ENCODE measurements at places on chromosomes 4 and X.

DNA sequence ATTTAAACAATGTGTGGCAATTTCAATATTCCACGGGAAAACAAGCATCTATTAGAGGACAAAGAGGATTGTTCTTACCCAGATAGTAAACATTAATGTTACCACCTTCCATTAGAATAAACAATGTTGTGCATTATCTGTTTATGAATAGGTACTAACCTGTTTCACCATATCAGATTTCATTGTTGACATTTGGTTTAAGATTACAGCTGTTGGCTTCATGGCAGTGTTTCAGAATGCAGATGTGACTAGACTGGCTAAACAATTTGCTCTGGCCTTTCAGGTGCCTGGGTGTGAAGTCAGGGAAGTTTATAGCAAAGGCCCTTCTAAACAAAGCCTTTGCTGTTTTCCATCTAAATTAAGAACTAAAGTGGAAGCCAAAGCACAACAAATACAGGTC is 464.7 kb upstream of the FAM47C start:
- no peak for DNase-seq

GRCh38 chr4:169342906-169343564 is 72.3 kb upstream of the SH3RF1 start:
- DNase-seq: no peak

DNA sequence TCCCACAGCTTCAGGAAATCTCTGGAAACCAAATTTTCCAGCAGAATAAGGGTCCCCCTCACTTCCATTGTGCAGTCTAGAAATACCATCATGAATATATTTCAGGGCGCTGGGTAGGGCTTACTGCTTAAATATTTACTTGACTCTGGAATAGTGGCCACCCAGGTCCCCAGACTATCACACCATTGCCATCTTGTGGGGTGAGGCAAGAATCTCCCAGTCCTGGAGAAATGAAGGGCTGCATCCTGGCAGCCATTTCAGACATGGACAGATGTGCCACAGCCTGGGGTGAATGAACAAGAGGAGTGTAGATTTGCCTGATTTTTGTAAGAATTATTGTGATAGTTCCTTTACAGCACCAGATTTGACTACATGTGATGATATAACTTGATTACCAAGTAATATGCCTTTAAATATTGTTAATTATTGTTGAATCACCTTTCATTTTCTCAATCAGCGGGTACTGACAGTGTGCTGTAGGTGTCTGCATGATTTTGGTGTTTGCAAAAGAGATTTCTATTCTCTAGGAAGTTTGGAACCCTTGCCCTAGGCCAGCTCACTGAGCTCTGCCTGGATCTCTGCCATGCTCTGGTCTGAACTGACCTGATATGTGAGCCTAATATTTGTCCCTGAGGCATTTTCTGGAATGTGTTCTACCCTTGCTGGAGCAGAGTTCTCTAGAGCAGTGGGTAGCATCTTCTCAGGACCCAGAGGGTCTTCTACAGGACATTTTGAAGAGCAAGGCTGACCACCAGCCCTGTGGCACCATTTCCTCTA is 183.4 kb downstream of the KIT start:
- peak; percentile 47 for DNase-seq

GRCh38 chr4:3367866-3368265 is 73.9 kb upstream of the HGFAC start:
- DNase-seq: no peak

DNA sequence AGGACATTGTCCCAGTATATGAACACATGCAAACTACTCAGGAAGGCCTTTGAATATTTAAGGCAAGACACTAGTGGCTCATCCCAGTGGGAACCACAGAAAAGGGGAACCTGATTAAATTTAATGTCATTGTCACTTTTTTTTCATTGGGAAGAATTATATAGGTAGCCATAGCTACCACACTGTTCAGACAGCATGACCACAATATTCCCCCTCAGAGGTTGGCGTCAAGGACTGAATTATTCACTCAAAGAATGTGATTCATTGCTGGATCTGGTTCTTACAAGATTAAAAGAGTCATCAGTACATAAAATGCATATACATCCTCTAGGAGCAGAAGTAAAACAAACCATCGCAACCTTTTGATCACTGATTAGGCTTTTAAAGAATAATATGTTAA is 92.0 kb upstream of the SMARCAD1 start:
- no peak for DNase-seq

DNA sequence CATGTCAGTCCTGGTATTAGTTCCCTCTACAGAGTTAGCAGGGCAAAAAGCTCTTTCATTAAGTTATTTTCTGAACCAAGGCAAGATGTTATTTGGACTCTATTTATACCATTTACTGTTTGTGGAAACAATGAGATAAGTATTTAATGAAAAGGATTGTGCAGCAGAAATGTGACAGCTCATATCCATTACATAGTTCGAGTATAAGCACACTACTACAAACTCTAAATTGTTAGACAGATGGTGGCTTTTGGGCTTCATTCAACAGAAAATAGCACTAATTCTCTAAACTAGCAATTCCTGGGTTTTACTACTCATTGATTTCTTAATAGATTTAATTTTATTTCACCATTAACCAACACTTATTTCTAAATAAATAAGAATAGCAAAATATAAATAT is 95.2 kb upstream of the ANK2 start:
- DNase-seq: no peak

- DNase-seq: no peak
These were observed 397.4 kb upstream of the ZFP42 start for GRCh38 chr4:187598196-187598595.

DNA sequence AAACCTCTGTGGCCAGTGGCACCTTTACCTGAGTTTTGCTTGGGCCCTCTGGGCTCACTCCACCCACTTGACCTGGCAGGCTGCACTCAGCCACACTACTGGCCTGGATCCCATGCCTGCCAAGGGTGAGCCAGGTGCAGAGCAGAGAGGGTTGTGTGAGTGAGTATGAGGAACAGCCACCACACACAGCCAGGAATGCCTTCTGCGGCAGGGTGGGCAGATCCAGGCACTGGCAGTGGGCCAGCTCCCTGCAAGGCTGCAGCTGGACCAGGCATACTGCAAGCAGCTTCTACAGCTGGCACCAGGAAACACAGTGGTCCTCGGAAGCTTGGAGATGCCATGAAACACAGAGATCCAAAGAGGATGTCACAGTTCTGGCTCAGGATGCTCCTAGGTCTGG is 570.1 kb upstream of the ACTRT1 start:
- no peak for DNase-seq

DNA sequence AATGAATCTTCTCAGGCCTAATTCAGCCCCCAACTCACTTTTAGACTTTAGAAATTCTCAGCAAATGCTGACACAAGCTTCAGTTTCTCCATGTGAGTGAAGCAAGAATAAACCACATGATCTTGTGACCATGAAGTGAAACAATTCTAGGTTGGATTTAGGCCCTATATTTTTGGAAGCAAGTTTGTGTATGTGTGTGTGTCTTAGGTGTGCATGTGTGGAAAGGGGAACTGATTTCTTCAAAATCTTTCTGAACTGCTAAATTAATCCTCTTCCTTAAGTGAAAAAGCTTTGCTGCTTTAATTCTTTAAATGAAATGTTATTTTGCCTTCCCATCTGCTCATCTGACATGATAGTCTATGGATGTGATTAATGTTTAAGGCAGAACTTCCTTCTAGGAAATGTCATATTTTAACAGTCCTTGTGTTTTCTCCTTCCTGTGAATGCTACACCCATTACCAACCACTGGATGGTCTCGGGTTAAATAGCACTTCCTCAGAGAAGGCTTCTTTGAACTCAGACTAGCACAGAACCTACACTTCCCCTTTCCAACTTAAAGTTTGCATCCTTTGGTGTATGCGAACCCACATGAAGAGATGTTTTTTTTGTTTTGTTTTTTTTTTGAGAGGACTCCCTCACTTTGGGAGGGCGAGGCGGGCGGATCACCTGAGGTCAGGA is 1.2 kb upstream of the TMEM144 start:
- no peak for DNase-seq

GRCh38 chr4:44544158-44544557 is 95.5 kb upstream of the KCTD8 start:
- DNase-seq: no peak

- DNase-seq: no peak
These were observed 1276.1 kb downstream of the PCDH7 start for GRCh38 chr4:31995943-31996901.

GRCh38 chr4:90112715-90113114 is 14.5 kb upstream of the CCSER1 start:
- no peak for DNase-seq

DNA sequence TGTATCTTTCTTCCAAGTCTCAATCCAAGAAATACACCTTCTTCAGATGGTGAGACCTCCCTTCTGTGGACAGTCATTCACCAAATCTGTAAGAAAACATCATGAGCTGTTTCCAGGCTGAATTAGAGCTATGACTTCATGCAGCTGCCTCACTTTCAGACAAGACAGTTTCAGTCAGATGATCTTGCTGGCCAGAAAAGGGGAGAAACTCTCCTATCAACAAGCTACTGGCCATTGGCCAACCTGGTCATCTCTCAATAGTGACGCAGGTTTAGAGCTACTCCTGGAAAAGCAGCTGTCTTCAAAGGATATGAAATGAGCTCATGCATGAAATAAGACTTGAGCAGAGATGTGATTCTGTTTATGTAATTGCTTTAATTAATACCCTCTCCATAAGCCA is 69.6 kb upstream of the NDP start:
- no peak for DNase-seq

- DNase-seq: no peak
These were observed 133.4 kb downstream of the OPHN1 start for GRCh38 chrX:68299898-68300297.

- DNase-seq: no peak
These were observed 16.3 kb upstream of the NEUROG2 start for GRCh38 chr4:112532267-112532666.

GRCh38 chr4:188647820-188648370 is 508.7 kb downstream of the TRIML1 start:
- DNase-seq: no peak

- peak; percentile 89 for DNase-seq
These were observed 1.7 kb upstream of the SPARCL1 start for GRCh38 chr4:87530868-87531267.

DNA sequence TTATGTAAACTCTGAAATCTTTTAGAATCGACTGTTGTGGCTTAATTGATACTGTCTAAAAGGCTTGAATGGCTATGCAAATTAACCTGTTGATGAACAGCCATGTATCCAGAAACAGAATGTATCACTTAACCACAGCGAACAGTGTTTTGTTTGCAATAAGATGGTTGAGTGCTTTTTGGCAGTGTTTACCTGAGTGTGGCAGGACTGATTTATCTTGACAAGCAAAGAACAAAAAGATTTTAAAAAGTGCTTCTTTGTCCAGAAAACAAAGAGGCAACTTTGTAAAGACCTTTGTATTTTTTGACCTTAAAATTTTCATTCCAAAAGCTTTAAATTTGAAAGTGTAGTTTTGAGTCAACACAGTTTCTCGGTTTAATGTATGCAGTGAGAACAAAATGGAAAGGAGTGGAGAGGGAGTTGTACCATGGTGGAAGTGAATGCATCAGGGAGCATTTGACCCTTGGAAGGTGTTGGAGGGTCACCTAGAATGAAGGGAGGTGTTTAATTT is 18.0 kb downstream of the ARHGAP10 start:
- no peak for DNase-seq

DNA sequence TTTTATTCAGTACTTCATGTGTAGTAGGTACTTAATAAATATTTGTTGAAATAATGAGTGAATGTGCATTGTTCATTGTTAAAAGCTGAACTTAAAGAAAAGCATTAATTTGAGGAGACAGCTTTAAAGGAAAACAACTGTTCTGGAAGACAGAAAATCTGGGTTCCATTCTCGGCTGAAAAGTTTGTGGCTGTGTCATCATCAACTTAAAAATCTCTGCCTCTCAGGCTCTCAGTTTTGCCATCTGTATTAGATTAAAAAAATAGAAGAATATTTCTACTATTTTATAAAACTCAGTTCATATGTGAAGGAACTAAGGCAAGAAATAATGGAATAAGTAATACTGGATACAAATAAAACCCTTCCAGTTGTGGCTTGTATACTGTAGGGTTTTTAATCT is 62.5 kb downstream of the FSTL5 start:
- no peak for DNase-seq

DNA sequence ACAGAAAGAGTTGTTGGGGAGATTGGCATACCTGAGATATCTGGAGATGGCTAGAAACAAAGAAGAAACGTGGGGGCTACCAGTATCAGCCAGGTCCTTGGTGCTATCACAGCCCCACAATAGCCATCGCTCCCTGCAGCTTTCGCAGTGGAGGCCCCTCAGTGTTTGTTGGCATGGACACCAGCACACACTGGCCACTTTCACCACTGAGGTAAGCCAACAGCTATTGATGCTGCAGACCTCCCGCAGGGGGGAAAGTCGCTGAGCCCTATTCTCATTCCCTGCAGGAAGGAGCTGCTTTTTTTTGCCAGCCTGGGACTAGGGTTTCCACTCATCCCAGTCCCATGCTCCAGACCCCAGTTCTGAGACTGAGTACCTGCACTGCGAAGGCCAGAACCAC is 879.2 kb upstream of the IGFBP7 start:
- no peak for DNase-seq

DNA sequence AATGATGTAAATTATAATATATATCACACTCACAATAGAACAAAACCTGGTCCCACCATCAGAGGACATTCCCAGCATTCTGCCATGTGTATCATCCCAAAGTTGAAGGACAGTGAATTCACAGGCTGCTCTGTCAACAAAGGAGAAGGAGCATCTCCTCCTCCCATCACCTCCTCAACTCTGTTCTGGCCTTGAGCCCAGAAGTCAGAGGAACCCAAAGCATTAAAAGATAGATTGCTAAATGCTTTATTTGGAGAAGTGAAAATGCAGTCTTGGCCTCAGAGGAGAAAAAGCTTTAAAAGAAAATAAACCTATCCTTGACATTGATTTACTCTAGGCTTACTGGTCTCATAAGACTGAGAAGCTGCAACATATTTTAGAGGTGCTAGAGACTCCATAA is 268.8 kb upstream of the RASGEF1B start:
- no peak for DNase-seq

- DNase-seq: no peak
These were observed 318.3 kb downstream of the GLUD2 start for GRCh38 chrX:121365572-121366161.

- no peak for DNase-seq
These were observed 44.8 kb downstream of the EDNRA start for GRCh38 chr4:147525494-147526271.

GRCh38 chr4:177103619-177104018 is 206.1 kb upstream of the NEIL3 start:
- DNase-seq: no peak

All from right cardiac atrium (tissue), 5 donors.